Stimulated activated CD4-positive, alpha-beta T cell treated with anti-CD3 and anti-CD28 coated beads, Interleukin-1b, Interleukin-23, amount 100 ng/mL, for 1 hour (primary cell): ENCODE measurements at places on chromosomes 6 and 20.

DNA sequence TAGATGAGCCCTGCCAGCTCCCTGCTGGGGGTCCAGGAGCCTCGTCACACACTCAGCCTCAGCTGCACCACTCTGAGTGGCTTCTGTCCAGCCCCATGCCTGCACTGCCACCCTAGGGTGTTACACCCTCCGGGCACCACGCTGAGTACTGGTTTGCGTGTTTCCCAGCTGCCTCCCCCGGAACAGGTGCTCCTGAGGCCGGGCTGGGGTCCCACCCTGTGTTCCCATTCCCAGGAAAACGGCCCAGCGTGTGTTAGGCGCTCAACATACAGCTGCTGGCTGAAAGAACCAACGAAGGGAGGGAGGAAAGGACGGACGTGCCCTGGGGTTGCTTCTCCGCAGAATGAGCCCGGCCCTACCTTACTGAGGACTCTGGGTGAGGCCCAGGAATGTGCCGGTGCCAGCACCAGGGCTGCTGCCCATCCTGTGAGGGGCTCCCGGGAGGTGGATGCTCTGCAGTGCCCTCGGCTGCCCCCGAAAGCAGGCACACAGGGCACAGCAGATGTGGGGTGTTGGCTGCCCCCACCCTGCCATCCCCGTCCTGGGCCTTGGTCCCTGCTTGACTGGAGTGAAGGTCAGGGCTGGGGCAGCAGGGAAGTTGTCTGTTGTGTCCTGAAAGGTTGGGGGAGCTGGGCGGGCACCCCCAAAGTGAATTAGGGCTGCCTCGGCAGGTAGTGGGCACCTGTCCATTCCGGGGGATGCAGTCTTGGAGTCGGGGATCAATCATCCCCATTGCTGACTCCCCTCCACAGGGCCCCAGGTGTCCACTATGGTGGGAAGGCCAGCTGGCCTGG is 16.3 kb downstream of the LAMA5 start:
- DNase-seq: no peak

DNA sequence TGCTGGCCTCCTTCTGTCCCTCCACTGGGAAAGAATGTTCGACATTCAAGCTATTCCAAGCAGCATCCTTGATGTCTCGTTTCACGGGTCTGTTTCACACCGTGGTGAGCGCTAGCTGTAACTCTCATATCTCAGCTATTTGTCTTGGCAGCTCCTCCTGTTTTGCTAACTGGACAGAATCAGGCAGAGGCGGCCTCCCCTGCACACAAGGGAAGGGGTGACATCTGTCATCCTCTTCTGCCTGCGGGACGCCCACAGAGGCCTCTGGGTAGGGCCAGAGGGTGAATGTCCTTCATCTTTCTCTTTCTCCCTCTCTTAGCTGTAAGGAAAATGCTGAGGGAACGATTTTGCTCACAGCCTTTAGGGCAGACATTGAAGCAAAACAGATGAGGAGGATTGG is 232.8 kb upstream of the GMDS start:
- DNase-seq: no peak

DNA sequence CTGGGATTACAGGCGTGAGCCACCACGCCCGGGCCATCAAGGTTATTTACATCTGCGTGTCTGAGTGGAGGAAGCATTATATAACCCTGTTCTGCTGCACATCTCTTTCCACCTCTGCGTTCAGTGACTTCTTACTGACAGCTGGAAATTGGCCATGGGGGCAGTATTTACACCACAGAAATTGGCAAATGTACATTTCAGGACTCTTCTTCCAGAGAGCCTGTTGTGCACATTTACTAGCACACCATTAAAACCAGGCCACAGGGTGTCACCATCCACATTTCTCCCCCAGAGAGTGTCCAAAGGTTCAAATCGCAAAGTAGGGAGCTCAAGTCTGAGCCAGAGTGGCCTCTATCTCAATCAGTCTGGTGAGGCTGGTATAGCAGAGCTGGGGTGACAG is 62.9 kb upstream of the SNX9 start:
- DNase-seq: no peak

GRCh38 chr20:36407199-36407733 is 101.1 kb downstream of the DLGAP4 start:
- no peak for DNase-seq

GRCh38 chr6:110545081-110545872 is 68.9 kb upstream of the SLC22A16 start:
- no peak for DNase-seq

DNA sequence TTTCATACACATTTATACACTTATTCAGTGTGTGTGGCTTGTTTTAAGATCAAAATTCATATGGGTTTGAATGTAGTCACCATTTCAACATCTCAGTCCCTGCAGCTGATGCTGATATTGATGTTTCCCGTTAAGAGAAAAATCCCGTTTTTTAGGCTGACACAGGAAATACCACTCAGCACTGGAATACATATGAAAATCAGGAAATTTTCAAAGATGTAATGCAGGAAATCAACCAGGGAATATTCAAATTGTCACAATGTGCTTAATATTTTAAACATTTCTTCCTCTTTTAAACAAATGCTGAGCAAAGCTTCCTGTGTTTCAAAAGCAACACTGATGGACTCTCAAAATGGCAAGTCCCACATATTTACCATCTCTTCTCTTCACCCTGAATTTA is 94.5 kb upstream of the MARCKS start:
- no peak for DNase-seq

GRCh38 chr20:11108102-11108810 is 434.5 kb upstream of the JAG1 start:
- no peak for DNase-seq

- DNase-seq: no peak
Measured at GRCh38 chr6:123053602-123054225, 57.7 kb downstream of the CLVS2 start.
